Kidney epithelial cell (primary cell): ENCODE measurements at places on chromosomes 7 and 10. TPM values are rescaled to one million over a fixed set of nuclear protein-coding genes. Genes with fewer than 3 reads are reported as not detected.

DDC gene
- not detected in 2 replicates for total RNA-seq

LOXL4 gene
- total RNA-seq = 5.7 and 6.1 TPM in 2 replicates

SPDYE6 gene
- total RNA-seq = not detected in 2 replicates

SPDYE2 gene
- total RNA-seq = not detected in 2 replicates

SUN3 gene
- not detected in 2 replicates for total RNA-seq

CAMK2B gene
- 0.68 TPM in 1 of 2 replicates, not detected in the other for total RNA-seq

TMEM196 gene
- total RNA-seq = not detected in 2 replicates

ACSL5 gene
- total RNA-seq = 0.55 and 1.5 TPM in 2 replicates

INMT gene
- not detected in 2 replicates for total RNA-seq

TCF7L2 gene
- total RNA-seq = 3.4 and 13.5 TPM in 2 replicates

SLC26A3 gene
- not detected in 2 replicates for total RNA-seq

EPO gene
- not detected in 2 replicates for total RNA-seq

GJC3 gene
- not detected in 2 replicates for total RNA-seq

AOAH gene
- 2.6 and 4.4 TPM in 2 replicates for total RNA-seq

ETV1 gene
- 3.8 and 6.1 TPM in 2 replicates for total RNA-seq

ACBD5 gene
- total RNA-seq = 24.6 and 27.9 TPM in 2 replicates

CYP3A7 gene
- not detected in 2 replicates for total RNA-seq

RUFY2 gene
- total RNA-seq = 11.4 and 13.0 TPM in 2 replicates
